Left lung (tissue), 14 donors: ENCODE measurements at places on chromosomes 2 and 18.

- H3K36me3 ChIP-seq, result peaks cover 99% of the 10 kb centered on the region
- H3K27me3 ChIP-seq, result no peaks in the 10 kb centered on the region
- no peak overlapping the region for H3K27ac ChIP-seq
- no peak overlapping the region for H3K4me3 ChIP-seq
- no peak for DNase-seq
- H3K4me1 ChIP-seq, result no peaks in the 10 kb centered on the region
Measured at GRCh38 chr2:37143974-37144373, 12.8 kb downstream of the EIF2AK2 start.

DNA sequence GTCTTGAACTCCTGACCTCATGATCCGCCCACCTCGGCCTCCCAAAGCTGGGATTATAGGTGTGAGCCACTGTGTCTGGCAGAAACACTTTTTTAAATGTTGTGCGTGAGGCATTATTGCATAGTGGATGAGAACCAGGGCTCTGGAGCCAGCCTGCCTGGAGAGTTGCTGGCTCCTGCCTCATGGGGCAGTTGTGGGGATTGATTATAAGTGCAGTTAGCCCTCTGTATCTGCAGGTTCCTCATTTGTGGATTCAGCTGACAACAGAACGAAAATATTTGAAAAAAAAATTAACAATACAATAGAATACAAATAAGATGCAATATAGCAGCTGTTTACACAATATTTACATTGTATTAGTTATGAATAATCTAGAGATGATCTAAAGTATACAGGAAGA is 129.4 kb upstream of the EML6 start:
- H3K27ac ChIP-seq, result no peak overlapping the region
- DNase-seq, result no peak
- H3K4me1 ChIP-seq, result peaks cover 36% of the 10 kb centered on the region
- H3K36me3 ChIP-seq, result peaks cover 17% of the 10 kb centered on the region
- no peaks in the 10 kb centered on the region for H3K27me3 ChIP-seq

DNA sequence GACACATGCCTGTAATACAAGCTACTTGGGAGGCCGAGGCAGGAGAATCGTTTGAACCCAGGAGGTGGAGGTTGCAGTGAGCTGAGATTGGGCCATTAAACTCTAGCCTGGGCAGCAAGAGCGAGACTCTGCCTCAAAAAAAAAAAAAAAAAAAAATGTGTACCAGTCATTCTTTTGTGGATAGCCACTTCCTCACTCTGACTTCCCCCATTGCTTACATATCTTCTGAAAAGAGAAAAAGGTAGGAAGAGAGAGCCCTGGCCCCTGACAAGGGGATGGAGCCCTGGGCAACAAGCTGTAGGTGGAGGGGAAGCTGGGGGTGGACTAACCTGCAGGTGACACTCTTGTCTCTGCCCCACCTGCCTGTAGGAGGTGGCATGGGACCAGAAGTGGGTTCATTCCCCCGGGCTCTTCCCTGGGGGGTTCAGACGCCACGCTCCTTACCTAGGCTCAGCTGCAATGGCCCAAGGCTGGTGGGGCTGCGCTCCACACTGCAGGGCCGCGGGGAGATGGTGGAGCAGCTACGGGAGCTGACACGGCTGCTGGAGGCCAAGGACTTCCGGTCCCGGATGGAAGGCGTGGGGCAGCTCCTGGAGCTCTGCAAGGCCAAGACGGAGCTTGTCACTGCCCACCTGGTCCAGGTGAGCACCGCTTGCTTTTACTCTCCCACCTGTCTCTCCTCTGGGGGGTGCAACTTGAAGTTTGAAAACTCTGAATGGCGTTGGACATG is 39.1 kb downstream of the PCARE start:
- H3K4me3 ChIP-seq, result no peak overlapping the region
- no peak overlapping the region for H3K27ac ChIP-seq
- DNase-seq, result no peak

- no peaks in the 10 kb centered on the region for H3K27me3 ChIP-seq
- H3K4me1 ChIP-seq, result peaks cover 7% of the 10 kb centered on the region
- H3K4me3 ChIP-seq, result no peak overlapping the region
Measured at GRCh38 chr18:74528913-74529312, 5.4 kb upstream of the CNDP1 start.

DNA sequence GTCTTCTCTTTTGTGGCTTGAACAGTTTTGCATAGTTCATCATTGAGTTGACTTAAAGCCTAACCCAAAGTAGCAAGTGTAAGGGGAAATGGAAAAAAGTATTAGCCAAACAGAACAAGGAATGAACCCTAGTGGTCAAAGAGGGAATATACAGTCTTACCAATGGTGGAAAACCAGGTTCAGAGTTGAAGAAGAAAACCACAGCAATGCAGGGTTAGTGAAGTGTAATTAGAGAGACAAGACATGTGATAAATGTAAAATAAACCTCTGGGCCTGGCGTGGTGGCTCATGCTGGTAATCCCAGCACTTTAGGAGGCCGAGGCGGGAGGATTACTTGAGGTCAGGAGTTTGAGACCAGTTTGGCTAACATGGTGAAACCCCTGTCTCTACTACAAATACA is 2.4 kb downstream of the TTN start:
- H3K27ac ChIP-seq, result no peak overlapping the region
- H3K4me3 ChIP-seq, result no peak overlapping the region
- H3K36me3 ChIP-seq, result no peaks in the 10 kb centered on the region
- no peak for DNase-seq
- no peaks in the 10 kb centered on the region for H3K27me3 ChIP-seq

DNA sequence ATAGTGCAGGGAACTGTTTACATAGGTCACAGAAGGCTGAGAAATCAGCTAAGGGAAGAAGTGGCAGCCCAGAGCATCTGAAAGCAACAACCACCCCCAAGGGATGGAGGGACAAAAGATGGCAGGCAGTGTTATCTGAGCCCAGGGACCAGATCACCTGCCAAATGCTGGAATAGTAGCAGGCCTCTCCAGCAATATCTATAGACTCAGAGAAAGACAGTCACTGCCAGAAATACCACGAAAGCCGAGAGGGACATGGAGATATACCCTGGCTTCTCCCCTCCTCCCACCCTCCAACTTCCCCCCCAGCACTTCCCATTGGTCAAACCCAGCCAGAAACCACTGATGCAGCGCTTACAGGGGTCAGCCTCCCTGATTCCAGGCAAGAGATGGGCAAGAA is 58.4 kb upstream of the PPP1CB start:
- DNase-seq, result no peak
- H3K4me3 ChIP-seq, result no peak overlapping the region
- H3K27me3 ChIP-seq, result no peaks in the 10 kb centered on the region
- H3K4me1 ChIP-seq, result peaks cover 6% of the 10 kb centered on the region

GRCh38 chr2:189876271-189876670 is 92.0 kb downstream of the PMS1 start:
- no peak overlapping the region for H3K27ac ChIP-seq
- H3K4me1 ChIP-seq, result peaks cover under 1% of the 10 kb centered on the region
- no peak overlapping the region for H3K4me3 ChIP-seq
- H3K36me3 ChIP-seq, result peaks cover 9% of the 10 kb centered on the region
- DNase-seq, result no peak

- H3K27me3 ChIP-seq, result no peaks in the 10 kb centered on the region
- H3K36me3 ChIP-seq, result no peaks in the 10 kb centered on the region
- H3K27ac ChIP-seq, result no peak overlapping the region
- H3K4me3 ChIP-seq, result no peak overlapping the region
- H3K4me1 ChIP-seq, result no peaks in the 10 kb centered on the region
Measured at GRCh38 chr2:226063704-226064440, 664.4 kb downstream of the NYAP2 start.

GRCh38 chr18:35942133-35942532 is 30.3 kb upstream of the RMP24 start:
- no peaks in the 10 kb centered on the region for H3K4me1 ChIP-seq
- H3K27me3 ChIP-seq, result no peaks in the 10 kb centered on the region
- no peak overlapping the region for H3K4me3 ChIP-seq
- no peak for DNase-seq
- H3K27ac ChIP-seq, result no peak overlapping the region

DNA sequence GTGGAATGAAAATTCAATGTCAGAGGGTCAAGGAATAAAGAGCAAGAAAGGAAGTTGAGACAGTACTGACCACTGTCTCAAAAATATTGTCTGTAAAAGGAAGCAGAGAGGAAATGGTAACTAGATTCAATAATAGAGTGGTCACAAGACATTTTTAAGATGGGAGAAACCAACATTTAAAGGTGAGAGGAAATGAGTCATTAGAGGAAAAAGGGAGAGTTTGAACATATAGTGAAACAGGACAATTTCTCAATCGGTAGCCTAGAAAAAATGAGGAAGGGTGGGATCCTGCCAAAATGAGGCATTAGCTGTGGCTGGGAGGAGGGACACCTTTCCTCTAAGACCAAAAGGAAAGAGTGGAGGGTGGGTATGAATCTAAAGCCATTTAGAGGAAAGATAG is 288.5 kb downstream of the SP3 start:
- no peak overlapping the region for H3K27ac ChIP-seq
- no peaks in the 10 kb centered on the region for H3K27me3 ChIP-seq
- H3K36me3 ChIP-seq, result no peaks in the 10 kb centered on the region

DNA sequence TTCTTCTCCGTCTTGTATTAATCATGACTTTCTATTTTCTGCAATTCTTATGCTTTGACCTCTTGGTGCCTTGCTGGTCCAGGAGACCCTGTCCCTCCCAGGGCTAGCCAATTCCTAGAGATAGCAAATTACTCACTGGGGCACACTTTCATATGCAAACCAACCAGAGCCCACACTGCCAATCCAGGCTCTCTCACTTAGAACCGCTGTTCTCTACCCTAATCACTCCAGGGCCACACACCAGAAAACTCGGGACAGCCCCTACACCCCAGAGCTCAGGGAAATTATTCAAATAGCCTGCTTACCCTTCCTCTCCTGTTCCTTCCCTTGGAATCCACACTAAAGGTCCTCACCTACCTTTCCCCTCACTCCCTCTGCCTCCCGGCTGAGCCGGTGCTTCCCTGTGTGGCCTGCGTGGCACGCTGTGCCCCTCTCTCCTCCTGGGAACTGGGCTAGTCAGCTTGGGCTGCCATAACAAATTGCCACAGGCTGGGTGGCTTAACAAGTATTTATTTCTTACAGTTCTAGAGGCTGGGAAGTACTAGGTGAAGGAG is 41.7 kb downstream of the VWA3B start:
- no peak overlapping the region for H3K27ac ChIP-seq
- no peak overlapping the region for H3K4me3 ChIP-seq
- H3K36me3 ChIP-seq, result no peaks in the 10 kb centered on the region
- DNase-seq, result no peak
- H3K4me1 ChIP-seq, result no peaks in the 10 kb centered on the region
